Gastrocnemius medialis (tissue), 4 donors: ENCODE measurements at places on chromosomes 3 and 15. TPM values are rescaled to one million over a fixed set of nuclear protein-coding genes. Genes with fewer than 3 reads are reported as not detected.

- DNase-seq: no peak
- no peak overlapping the region for H3K4me3 ChIP-seq
- no peaks in the 10 kb centered on the region for H3K27me3 ChIP-seq
- no peaks in the 10 kb centered on the region for H3K4me1 ChIP-seq
Measured at GRCh38 chr3:185979721-185980121, 41.9 kb upstream of the TRA2B start.

DNA sequence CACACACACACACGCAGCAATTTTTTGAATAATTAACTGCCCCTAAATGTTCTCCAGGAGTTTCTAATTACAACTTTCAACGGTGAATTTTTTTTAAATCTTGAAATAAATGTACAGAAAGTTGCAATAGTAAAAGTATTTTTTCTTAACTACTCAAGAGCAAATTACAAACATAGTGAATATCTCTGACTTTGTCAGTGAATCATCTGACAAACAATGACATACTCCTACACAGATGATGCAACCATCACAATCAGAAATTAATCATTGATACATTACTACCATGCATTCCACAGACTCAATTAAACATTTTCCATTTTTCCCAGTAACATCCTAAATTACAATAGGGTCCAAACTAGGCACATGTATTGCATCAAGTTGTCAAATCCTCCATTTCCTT is 597.3 kb downstream of the NAALADL2 start:
- no peaks in the 10 kb centered on the region for H3K36me3 ChIP-seq
- no peak overlapping the region for H3K27ac ChIP-seq
- H3K4me1 ChIP-seq: no peaks in the 10 kb centered on the region
- no peak overlapping the region for H3K4me3 ChIP-seq
- no peaks in the 10 kb centered on the region for H3K27me3 ChIP-seq

DNA sequence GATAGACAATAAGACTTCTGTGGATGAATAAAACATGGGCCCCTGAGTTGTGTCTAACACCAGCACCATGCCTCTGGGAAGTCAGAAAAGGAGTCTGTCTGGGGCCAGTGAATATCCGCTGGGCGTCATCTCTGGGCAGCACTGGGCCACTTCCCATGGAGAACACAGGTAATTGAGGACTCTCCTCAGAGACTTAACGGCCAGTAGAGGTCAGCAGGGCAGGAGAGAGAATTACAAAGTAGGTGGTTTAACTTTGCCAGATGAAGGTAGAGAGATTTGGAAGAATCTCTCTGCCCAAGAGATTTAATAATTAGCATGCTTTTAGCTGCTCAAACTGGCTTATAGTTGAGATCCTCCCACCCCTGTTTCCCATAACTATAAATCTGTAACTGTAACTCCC is 65.7 kb downstream of the OCA2 start:
- DNase-seq: no peak
- H3K4me3 ChIP-seq: no peak overlapping the region
- H3K27me3 ChIP-seq: no peaks in the 10 kb centered on the region
- no peaks in the 10 kb centered on the region for H3K36me3 ChIP-seq
- H3K4me1 ChIP-seq: no peaks in the 10 kb centered on the region

DNA sequence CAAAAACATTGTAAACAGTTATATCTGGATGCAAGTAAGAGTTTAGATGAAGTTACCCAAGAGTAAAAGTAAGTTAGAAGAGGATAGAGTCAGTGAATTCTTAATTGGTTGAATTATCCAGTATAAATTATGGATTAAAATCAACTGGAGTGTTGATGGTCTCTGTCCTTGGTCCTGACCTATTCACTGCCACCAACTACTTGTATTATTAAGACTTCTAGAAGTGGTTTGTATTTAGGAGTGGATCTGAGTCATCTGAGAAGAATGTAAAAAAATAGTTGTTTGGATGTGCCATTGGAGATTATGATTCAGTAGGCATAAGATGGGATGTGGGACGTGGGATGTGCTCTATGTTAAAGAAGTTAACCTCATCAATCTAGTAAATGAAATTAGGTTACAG is 86.4 kb downstream of the SYNPR start:
- H3K27me3 ChIP-seq: no peaks in the 10 kb centered on the region
- H3K4me1 ChIP-seq: no peaks in the 10 kb centered on the region

The STX19 gene
- not detected for total RNA-seq

GRCh38 chr15:76312540-76313174 is 1.4 kb upstream of the ETFA start:
- peak overlapping the region; percentile 37 for H3K27ac ChIP-seq
- no peaks in the 10 kb centered on the region for H3K27me3 ChIP-seq
- H3K4me1 ChIP-seq: peaks cover 27% of the 10 kb centered on the region
- H3K36me3 ChIP-seq: no peaks in the 10 kb centered on the region
- DNase-seq: no peak
- H3K4me3 ChIP-seq: no peak overlapping the region

DNA sequence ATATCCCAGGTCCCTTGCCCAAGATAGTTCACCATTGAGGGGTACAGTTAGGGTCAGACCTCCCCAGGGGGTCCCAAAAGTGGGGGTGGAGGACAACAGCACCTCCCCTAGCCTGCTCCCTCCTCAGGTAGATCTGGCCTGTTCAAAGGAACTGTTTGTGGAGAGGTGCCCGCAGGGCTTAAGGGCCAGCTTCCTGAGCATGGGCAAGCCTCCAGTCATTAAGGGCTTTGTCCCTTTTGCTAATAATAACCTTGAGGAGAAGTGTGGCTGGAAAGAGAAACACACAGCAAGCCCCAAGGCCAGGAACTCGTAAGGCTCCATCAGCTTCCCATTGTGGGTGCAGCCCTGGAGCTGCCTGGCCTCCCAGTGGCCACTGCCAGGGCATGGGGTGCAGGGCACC is 47.4 kb downstream of the ISG20 start:
- no peaks in the 10 kb centered on the region for H3K4me1 ChIP-seq
- H3K27ac ChIP-seq: no peak overlapping the region
- DNase-seq: no peak

The PP2D1 gene
- not detected for total RNA-seq

DNA sequence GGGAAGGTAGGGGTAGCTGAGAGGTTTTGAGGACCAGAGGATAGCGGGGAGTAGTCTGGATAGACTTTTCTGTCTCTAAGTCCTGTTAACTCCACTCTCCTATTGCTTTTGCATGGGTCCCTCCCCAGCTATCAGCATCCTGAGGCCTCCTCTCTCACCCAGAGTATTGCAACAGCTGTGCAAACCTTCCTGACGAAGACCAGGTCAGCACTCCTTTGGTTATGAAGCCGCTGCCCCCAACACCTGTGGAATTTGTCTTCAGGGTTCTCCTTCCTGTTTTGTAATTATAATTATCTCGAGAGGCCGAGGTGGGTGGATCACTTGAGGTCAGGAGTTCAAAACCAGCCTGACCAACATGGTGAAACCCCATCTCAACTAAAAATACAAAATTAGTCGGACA is 24.8 kb downstream of the TYRO3 start:
- H3K27ac ChIP-seq: no peak overlapping the region
- H3K27me3 ChIP-seq: no peaks in the 10 kb centered on the region
- no peak overlapping the region for H3K4me3 ChIP-seq
- no peaks in the 10 kb centered on the region for H3K36me3 ChIP-seq
- no peak for DNase-seq

GRCh38 chr3:131277836-131278497 is 103.6 kb upstream of the NUDT16 start:
- H3K36me3 ChIP-seq: no peaks in the 10 kb centered on the region
- H3K4me1 ChIP-seq: peaks cover 25% of the 10 kb centered on the region
- no peak overlapping the region for H3K27ac ChIP-seq
- no peak overlapping the region for H3K4me3 ChIP-seq

DNA sequence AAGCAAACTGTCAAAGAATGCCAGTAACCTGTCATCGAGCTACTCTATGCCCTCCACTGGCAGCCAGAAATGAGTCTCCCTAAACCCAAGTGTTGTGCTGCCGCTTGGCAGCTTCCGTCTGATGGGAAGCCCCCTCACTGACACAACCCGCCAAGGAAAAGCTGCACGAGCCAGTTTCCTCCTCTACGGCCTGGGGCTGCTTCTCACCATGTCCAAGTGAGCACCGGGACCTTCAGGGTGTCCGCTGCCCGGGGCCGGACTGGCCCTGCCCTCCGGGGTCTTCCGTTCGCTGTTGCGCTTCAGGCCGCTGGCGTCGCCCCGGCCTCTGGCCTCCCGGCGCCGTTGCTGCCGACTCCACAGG is 490 bp downstream of the TOMM70 start:
- no peaks in the 10 kb centered on the region for H3K36me3 ChIP-seq
- no peak for DNase-seq

The RASL12 gene
- 2.8 TPM for total RNA-seq

The CPLX3 gene
- not detected for total RNA-seq

- H3K4me1 ChIP-seq: peaks cover 37% of the 10 kb centered on the region
- no peaks in the 10 kb centered on the region for H3K36me3 ChIP-seq
- no peaks in the 10 kb centered on the region for H3K27me3 ChIP-seq
- no peak for DNase-seq
- H3K4me3 ChIP-seq: no peak overlapping the region
Measured at GRCh38 chr3:172294223-172294806, 153.9 kb downstream of the GHSR start.

GRCh38 chr3:128710816-128711433 is 15.1 kb upstream of the RAB7A start:
- H3K36me3 ChIP-seq: no peaks in the 10 kb centered on the region
- no peaks in the 10 kb centered on the region for H3K27me3 ChIP-seq
- DNase-seq: no peak
- peaks cover 15% of the 10 kb centered on the region for H3K4me1 ChIP-seq

DNA sequence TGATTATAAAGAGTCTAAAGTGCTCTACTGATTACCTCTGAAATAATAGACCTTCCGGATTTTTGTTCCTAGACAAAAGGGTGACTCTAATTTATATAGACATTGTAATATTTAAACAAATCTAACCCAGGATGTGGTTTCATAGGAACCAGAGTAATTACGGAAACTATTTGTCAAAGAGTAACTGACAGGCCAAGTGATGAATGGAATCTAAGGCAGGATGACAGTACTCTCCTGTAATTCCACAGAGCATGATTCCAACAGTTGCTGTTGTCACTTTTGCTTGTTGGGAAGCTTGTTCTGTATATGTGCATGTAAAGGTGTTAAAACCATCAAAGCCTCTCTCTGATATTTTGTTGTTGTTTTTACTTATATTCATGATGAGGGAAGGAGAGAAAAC is 1141.0 kb downstream of the IGSF11 start:
- no peaks in the 10 kb centered on the region for H3K4me1 ChIP-seq
- H3K27me3 ChIP-seq: no peaks in the 10 kb centered on the region

- H3K27me3 ChIP-seq: no peaks in the 10 kb centered on the region
- no peak overlapping the region for H3K27ac ChIP-seq
- no peaks in the 10 kb centered on the region for H3K36me3 ChIP-seq
- no peak overlapping the region for H3K4me3 ChIP-seq
Measured at GRCh38 chr3:13123765-13124164, 50.5 kb upstream of the IQSEC1 start.

The SMCO1 gene
- total RNA-seq: 2.2 TPM

The MLH1 gene
- total RNA-seq: 32.0 TPM

The NME9 gene
- total RNA-seq: 2.0 TPM

The FAM174B gene
- 11.9 TPM for total RNA-seq

- no peak for DNase-seq
- no peaks in the 10 kb centered on the region for H3K27me3 ChIP-seq
- H3K4me1 ChIP-seq: no peaks in the 10 kb centered on the region
- no peak overlapping the region for H3K27ac ChIP-seq
- no peaks in the 10 kb centered on the region for H3K36me3 ChIP-seq
- no peak overlapping the region for H3K4me3 ChIP-seq
Measured at GRCh38 chr3:183339461-183340086, 86.5 kb downstream of the B3GNT5 start.

DNA sequence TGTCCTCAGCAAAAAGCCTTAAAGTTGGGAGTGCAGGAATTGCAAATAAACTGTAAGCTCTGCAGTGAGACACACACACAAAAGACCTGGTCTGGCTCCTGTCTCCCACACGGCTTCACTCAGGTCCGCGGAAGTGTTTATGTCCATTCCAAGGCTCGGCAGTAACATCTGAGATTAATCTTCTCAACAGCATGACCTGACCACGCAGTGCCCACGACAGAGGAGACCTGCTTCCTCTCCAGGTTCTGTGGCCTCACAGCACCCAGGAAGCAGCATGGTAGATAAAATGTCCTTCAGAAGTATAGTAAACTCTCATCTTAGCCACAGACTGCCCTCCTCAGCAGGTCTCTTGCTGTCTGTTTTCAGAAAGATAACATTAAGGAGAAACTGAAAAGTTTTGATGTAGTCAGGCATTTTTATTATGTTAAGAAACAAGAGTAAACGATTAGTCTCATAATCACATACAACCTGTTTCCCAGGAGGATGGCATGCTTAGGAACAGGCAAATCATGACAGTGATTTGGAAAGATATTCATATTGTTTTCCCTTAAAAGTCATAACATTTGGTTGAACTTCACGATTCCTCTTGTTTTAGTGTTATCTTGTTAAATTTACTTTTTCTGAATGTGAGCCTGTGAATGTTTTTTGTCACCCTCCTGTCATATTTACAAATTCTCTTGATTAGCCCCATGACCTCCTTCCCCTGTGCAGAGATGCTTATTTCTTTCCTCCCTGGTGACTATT is 34.6 kb downstream of the CD200R1L start:
- no peak for DNase-seq
- H3K36me3 ChIP-seq: no peaks in the 10 kb centered on the region
- H3K4me1 ChIP-seq: peaks cover 4% of the 10 kb centered on the region
- H3K27me3 ChIP-seq: no peaks in the 10 kb centered on the region

DNA sequence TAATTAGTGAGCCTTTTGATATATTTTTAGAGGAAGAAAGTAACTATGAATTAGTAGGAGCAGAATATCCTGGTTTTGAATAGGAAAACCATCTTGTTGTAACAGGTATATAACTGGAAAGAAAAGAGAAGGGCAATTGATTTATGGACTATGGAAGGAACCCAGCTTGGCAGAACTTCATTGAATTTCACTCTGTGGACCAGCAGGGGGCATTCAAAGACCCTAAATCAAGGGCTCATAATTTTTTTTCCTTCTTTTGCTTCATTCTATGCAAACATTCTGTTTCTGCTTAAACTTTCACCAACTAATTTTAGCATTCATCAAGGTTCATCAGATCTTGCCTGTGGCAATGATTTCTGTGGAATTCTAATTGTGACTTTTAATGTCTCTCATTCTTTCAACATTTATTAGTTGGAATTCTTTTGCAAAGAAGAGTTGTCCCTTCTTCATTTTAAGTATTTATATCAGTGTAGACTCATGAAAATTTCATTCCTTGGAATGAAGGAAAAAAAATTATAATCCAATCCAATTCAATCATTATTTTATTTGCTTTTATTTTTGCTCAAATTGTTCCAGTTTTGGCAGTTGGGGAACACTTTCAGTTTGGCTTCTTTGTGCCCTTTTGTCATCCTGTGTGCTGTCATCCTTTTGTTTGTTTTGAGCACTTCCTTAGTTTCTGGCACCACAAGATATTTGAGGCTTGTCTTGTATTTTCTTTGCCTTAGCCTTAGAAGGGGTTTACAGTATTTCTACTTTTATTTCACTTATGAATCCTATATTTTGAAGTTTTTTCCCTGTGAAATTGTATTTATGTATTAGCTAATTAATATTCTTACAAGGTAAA is 30.4 kb downstream of the NXPE3 start:
- no peak for DNase-seq
- no peak overlapping the region for H3K4me3 ChIP-seq
- no peaks in the 10 kb centered on the region for H3K36me3 ChIP-seq
- H3K4me1 ChIP-seq: peaks cover 14% of the 10 kb centered on the region
- no peaks in the 10 kb centered on the region for H3K27me3 ChIP-seq

The TMEM207 gene
- not detected for total RNA-seq

The NMD3 gene
- total RNA-seq: 33.9 TPM
